ENCODE measurements at places on chromosomes 2 and 18.

- no peak for DNase-seq
Observed at GRCh38 chr2:176597916-176598315, 328.7 kb downstream of the MTX2 start.

- DNase-seq, result no peak
Observed at GRCh38 chr18:35917043-35917442, 55.4 kb upstream of the RMP24 start.

DNA sequence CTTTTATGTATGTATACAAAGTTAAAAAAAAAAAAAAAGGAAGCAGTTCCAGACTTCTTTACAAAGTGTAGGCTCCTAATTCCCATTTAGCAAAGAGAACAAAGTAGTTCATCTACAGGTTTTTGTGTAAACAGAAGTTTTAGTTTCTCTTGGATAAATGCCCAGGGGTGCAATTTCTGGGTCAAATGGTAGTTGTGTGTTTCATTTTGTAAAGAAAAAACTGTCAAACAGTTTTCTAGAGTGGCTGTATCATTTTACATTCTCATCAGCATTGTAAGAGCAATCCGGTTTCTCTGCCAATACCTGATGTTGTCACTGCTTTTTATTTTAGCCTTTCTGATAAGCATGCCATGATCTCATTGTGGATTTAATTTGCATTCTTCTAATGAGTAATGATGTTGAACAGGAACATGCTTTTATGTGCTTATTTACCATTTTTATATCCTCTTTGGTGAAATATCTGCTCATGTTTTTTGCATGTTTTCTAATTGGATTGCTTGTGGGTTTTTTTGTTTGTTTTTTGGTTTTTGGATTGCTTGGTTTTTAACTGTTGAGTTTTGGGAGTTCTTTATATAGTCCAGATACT is 16.6 kb upstream of the PSME4 start:
- DNase-seq, result no peak

- DNase-seq, result no peak
Observed at GRCh38 chr2:175309799-175310198, 128.3 kb upstream of the ATP5MC3 start.

- no peak for DNase-seq
Observed at GRCh38 chr2:219645631-219646527, 18.4 kb downstream of the SLC4A3 start.

DNA sequence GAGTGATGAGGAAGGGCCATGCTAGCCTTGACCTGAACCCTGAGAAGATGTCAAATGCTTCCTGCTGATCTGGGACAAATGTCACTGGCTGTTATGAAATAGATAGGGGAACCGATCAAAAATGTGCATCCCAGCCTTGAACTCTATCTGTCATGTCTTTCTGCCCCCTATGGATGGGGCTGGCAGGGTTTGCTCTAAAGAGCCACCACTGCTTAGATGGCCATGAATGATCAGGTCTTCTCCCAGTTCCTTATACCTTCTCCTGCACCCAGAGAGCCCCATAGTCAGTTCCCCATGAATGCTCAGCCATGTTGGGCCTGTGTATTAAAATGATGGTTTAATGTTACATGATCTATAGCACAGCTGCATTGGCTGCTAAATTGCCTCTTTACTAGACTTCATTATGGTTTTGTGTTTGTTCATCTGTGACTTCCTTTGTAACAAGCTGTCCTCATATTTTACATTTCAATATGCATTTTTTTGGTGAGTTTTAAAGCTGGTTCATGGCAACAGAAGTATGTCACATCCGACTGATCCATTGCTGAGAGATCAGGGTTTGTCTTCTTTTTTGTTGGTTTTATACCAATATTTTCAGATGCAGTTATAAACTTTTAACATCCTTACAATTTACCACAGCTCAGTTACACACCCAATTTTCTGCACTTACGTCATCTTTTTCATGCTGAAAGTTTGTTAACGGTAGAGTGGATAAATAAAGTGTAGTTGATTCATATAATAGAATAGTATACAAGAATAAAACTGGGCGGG is 56.3 kb upstream of the SMAD2 start:
- no peak for DNase-seq

GRCh38 chr2:51079945-51080344 is 48.0 kb upstream of the NRXN1 start:
- no peak for DNase-seq

DNA sequence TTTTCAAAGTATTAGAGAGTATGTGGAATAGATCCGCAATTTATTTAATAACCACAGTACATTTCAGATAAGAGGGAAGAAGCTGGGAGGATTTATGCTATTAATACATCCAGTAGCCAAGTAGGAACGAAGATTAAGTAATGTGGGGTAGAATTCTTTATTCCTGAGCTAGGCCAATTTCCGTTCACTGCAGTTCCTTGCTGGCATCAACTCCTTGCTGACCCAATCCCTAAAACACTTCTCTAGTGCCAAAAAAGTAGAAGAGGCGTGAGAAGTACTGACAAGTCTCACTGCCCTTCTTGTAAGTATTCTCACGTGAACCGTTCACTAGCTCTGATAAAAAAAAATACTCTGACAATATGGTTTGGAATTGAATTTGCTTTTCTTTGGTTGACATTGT is 211.4 kb downstream of the EPHA4 start:
- no peak for DNase-seq

DNA sequence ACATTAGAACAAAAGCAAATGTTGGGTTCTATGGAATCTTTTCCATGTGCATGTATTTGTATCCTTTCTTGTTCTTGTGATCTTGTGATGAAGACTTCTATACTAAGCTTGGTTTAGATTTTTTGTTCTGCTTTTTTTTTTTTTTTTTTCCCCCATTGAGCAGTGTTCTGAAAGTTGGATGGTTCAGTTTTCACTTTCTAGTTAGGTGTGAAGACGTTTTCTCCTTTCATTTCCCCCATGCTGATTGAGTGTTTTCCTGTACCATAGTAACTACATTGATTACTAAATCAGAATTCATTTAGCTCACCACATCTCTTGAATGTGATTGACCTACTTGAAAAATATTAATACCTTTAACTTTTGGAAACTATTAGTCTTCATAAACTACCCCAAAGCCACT is 34.1 kb downstream of the NOP58 start:
- DNase-seq, result no peak

DNA sequence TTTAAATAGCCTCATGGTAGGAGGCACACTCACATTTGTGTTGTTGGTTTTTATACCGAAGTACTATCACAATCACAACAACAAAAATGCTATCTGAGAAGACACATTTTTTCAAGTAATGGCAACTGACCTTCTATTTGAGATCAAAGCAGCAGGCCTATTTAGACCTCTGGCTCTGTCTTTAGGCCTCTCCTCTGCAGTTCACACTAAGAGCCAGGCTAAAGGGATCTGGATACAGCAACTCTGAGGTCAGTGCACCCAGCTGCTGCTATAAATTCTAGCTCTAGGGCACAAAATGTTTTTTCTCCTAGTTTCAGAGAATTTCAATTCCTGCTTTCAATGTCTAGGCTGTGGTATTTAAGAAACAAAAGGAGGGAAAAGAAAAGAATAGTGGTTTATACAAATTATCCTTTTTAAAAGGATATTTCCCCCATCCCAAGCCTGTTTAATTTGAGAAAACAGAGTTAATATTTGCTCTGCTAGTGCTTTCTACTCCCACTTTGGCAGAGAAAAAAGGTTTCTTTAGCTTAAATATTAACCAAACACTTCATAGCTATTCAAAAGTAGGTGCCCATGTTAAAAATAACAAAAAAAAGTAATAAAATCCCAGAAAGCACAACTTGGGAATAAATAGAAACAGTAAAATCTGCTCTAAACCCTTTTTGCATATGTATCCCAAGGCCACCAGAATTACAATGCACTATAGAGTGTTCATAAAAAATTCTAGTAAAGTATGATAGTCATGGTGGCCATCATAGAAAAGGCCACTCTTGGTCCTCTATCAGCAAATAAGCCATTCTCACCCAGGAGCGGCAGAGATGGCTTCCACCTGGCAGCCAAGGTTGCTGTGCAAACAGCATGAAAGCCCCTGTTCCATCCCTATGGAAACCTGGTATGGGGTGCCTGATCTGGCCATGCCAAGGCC is 293.6 kb upstream of the SESTD1 start:
- DNase-seq, result no peak

GRCh38 chr2:8370258-8370802 is 311.5 kb upstream of the ID2 start:
- DNase-seq, result no peak

GRCh38 chr2:209380293-209380692 is 43.6 kb upstream of the MAP2 start:
- DNase-seq, result no peak

DNA sequence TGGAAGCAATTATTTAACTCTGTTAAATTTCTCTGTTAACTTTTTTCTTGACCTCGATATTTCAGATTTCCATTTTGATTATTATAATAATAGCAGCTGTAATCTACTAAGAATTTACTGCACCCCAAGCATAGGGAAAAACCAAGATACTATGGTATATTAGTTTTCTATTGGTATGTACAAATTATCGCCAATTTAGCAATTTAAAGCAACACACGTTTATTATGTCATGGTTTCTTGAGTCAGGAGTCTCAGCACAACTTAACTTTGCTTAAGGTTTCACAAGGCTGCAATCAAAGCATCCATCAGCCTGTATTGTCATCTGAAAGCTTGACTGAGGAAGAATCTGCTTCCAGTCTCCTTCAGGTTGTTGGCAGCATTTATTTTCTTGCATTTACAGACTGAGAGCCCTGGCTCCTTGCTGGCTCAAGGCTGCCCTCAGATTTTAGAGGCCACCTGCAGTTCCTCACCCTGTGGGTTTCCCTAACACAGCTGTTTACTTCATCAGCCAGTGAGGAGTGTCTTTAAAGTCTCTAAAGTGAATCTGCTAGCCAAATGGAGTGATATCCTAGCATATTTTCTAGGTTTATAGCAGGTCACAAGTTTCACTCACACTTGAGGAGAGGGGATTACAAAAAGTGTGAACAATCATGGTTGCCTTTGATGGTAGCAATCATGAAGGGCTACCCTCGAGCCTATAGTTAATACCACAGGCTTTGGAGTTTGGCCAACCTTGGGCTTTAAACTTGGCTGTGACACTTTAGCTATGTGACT is 4.4 kb upstream of the VPS54 start:
- DNase-seq, result no peak

- no peak for DNase-seq
Observed at GRCh38 chr18:10444314-10445006, 10.0 kb upstream of the APCDD1 start.

GRCh38 chr18:2036086-2036485 is 535.2 kb downstream of the METTL4 start:
- DNase-seq, result no peak

- DNase-seq, result no peak
Observed at GRCh38 chr2:121345101-121345500, 60.1 kb upstream of the TFCP2L1 start.

GRCh38 chr2:25740810-25741381 is 67.5 kb upstream of the DTNB start:
- DNase-seq, result no peak

- DNase-seq, result no peak
Observed at GRCh38 chr2:226693521-226693920, 106.1 kb downstream of the IRS1 start.

GRCh38 chr2:161417438-161418274 is 1.6 kb downstream of the TBR1 start:
- no peak for DNase-seq

DNA sequence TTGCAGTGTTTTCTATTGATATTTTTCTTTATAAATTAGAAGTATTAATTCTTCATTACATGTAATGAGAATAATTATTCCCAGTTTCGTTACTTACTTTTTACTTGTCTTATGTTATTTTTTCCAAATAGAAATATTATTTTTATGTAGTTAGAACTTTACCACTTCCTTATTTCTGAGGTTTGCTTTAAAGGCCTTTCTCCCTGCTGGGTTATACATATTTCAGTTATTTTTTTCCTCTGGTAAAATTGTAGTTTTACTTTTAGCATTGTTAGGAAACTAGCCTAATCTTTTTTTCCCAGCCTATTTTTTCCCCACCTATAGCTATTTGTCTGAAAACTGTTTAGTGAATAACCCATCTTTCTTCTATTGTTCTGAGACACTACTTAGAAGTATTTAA is 17.1 kb downstream of the RNF144A start:
- DNase-seq, result no peak

DNA sequence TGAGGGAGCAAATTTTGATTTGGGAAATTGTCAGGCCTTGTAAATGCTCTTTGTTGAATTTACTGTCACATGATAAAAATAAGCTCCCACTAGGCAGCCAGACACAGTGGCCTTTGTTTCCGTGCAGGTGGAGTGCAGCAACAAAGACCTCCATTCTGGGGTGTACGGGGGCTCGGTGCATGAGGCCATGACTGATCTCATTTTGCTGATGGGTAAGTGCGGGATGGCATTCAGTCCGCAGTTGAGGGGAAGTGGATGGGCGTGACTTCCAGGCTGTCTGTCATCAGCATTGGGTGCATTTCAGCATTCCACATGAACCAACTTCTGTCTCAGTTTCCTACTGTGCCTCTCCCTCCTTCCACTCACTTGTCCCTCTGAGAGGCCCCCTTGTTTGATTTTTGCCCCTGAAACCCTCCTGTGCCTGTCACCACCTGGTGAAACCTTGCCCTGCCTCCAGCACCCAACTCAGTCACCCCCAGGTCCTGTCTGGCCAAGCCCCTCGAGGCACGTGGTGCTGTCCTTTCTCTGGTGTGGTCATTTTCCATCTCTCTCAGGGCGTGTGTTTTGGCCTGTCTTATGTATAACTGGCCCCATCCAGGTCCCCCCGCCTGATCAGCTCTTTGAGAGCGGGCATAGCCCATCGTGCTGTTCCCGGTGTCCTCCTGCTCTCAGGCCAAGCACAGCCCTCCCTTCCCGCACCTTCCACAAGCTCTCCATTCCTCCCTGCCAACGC is 16.3 kb downstream of the CNDP2 start:
- no peak for DNase-seq

DNA sequence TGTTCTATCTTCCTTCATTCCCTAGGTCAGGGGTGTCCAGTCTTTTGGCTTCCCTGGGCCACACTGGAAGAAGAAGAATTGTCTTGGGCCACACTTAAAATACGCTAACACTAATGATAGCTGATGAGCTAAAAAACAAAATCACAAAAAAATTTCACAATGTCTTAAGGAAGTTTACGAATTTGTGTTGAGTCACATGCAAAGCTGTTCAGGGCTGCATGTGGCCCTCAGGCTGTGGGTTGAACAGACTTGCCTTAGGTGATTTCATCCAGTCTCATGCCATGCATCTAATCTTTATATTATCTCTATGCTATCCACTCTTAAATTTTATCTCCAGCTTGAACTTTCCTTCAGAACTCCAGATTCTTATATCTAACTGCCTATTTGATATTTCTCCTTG is 80.1 kb downstream of the CCDC85A start:
- no peak for DNase-seq

GRCh38 chr2:108805782-108806181 is 19.2 kb downstream of the CCDC138 start:
- no peak for DNase-seq

DNA sequence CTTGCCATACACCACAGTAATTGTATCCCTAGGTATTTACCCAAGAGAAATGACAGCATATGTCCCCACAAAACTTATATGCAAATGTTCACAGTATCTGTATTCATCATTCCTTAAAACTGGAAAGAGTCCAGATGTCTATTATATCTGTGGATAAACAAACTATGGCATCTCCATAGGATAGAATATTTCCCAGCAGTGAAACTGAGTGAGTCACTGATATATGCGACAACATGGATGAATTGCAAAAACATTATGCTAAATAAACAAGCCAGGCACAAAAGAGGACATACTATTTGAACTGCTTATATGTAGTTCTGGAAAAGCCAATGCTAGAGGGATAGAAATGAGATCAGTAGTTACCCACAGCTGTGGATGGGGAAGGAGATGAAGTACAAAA is 359.4 kb upstream of the DSEL start:
- no peak for DNase-seq
